ENCODE measurements at places on chromosomes 1 and 21.

GRCh38 chr1:75125161-75125726, 8.9 kb upstream of the LHX8 start:
- no peak for DNase-seq

DNA sequence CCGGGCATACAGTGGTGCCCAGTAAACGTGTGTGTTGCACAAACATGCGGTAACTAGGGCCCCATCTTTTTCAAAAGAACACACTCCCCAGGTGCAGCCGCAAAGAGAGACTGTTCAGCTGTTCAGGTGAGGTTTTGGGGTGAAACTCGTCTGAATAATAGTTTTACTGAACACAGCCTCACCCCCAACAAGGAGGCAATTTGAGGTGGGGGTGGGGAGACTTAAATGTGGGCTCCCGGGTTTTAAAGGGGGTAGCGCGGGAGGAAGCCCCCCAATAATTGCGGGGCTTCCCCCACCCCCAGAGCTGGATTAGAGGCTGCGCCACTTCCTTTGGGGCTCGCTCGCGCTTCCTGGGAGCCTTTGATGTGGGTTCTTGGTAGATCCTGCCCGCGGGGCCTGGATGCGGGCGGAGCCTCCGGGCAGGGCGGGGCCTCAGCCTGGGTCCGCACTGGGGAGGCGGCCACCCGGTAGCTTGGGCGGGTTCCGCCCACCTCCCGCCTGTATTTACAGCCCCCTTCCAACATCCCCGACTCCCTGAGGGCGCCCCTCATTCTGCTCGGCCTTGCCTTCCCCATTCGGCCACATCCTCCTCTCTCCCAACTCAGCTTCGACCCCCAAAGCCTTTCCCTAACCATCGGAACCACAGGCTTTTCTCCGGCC, 6.4 kb upstream of the EPHA2 start:
- DNase-seq, result no peak

DNA sequence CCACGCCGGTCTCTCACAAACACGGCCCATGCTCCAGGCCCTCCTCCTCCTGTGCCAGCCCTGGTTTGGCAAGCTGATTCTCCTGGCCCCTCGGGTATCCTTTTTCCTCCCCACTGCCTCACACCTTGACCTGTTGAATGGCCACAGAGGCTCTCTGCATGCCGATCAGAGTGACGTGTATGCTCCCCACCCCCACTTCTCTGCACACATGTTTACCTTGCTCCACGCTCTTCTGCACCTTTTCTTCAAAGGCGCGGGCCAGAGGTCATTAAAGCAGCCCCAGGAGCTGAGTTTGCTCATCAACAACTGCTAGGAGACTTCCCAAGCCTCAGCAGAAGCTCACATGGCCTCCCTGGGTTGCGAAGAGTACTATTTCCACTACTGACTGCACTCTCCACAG, 139.3 kb upstream of the EDN2 start:
- no peak for DNase-seq

DNA sequence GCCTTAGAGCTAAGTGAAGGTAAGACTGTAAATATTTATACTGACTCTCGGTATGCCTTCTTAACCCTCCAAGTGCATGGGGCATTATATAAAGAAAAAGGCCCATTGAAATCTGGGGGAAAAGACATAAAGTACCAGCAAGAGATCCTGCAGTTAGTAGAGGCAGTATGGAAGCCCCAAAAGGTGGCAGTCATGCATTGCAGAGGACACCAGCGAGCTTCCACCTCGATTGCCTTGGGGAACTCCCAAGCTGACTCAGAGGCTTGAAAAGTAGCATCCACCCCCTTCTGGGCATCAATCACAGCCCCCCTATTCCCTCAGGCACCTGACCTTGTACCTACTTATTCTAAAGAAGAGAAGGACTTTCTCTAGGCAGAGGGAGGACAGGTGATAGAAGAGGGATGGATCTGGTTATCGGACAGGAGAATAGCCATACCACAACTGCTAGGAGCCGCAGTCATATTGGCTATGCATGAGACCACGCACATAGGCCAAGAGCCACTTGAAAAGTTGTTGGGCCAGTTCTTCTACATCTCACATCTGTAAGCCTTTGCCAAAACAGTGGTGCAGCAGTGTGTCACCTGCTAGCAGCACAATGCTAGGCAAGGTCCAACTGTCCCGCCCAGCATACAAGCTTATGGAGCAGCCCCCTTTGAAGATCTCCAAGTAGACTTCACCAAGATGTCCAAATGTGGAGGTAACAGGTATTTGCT, 19.4 kb downstream of the PLA2G2F start:
- peak; percentile 23 for DNase-seq

GRCh38 chr1:160682983-160683865, 28.4 kb downstream of the CD48 start:
- DNase-seq, result no peak

All from dorsolateral prefrontal cortex (tissue), 122 donors.